Glomerular endothelial cell (primary cell): ENCODE measurements at places on chromosomes 16 and 17. TPM values are rescaled to one million over a fixed set of nuclear protein-coding genes. Genes with fewer than 3 reads are reported as not detected.
A peak's percentile ranks its signal among the peaks of the same experiment; 100 is the strongest.

DNA sequence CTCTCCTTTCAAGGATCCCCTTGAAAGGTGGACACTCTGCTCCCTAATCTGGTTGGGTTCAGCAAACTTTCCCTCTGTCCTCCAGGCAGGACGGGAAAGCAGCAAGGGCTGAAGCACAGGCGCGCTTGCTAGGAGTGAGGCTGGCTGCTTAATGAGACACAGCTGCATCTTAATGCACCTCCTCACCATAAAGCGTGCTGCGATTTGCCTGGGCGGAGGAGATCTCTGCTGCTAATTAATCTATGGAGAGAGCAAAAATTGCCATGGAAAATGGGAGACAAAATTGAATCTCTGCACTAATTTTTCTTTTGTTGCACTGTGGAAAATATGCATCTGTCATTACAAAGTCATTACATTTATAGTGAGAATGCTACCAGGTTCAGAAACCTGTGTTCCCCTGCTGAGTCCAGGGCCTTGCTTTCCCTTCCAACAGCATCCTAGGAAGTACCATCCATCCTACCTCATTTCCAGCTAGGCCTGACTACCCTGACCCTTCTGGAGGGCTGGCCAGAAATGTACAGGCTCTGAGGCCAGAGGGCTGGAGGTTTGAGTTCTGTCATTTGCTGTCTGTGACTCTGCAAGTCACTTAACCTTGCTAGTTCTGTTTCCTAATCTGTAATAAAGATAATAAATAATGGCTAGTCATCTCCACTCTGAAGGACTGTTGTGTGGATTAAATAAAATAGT is 43.5 kb upstream of the BCAR1 start:
- no peak for DNase-seq

DNA sequence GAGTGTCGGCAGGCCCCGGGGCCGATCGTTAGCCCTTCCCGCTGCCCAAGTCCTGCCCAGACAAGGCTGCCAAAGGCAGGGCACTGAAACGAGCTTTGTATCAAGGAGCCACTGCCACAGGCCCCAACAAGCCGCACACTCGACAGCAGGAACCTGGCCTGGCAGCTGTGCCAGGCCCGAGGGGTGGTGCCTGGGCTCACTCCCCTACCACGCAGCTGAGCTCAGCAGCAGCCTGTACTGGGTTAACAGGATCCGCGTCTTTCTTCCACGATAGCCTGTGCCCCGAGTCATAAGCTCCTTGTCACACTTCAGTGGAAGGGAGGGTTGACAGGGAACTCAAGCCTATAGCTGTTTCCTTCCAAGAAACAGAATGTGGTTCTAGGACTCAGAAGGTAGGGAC is 87.9 kb downstream of the ABR start:
- DNase-seq: no peak

- no peak for DNase-seq
Measured at GRCh38 chr16:86496929-86497461, 13.3 kb upstream of the FOXF1 start.

GRCh38 chr17:76497699-76497978 is 3.6 kb downstream of the RHBDF2 start:
- DNase-seq: no peak

- no peak for DNase-seq
Measured at GRCh38 chr17:67528751-67529436, 151.8 kb downstream of the PITPNC1 start.

DNA sequence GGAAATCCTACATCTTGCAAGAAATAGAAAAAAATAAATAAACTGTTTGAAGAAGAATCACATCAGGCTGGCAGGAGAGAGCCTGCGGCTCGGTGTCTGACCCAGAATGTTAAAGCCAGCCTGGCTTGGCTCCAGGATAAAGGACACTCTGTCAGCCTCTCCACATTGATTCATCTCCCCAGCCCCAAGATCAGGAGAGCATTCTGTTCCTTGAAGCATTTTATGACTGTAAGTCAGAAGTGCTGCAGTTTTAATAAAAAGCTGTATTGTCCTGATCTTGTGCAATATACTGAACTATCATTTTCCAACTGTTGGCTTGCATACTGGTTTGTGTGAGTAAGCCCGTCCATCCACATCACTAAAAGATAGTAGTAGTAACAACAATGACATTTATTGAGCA is 426.6 kb downstream of the HAPSTR1 start:
- no peak for DNase-seq

- no peak for DNase-seq
Measured at GRCh38 chr17:36193216-36193775, 3.3 kb downstream of the CCL3L1 start.

DNA sequence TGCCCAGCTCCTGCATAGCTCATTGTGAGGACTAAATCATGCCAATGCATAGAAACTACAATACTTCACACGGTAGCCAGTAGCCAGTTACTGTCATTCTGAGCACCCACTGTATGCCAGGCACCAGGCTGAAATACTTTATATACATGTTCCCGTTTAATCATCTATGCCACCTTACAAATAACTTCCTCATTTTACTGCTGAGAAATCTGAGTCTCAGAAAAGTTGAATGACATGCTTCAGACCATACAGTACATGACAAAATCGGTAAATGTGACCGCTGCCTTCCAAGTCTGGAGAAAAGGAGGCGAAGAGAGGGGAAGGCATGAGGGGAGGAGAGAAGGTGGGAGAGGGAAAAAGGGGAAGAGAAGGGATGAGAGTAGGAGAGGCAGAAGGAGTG is 9.2 kb upstream of the TLCD3B start:
- no peak for DNase-seq

GRCh38 chr17:36818134-36818825 is 119.0 kb upstream of the LHX1 start:
- DNase-seq: no peak

GRCh38 chr17:29640981-29641642 is 18.4 kb upstream of the CORO6 start:
- DNase-seq: peak; percentile 88

GRCh38 chr16:2969545-2970521 is 685 bp downstream of the PAQR4 start:
- DNase-seq: no peak

DNA sequence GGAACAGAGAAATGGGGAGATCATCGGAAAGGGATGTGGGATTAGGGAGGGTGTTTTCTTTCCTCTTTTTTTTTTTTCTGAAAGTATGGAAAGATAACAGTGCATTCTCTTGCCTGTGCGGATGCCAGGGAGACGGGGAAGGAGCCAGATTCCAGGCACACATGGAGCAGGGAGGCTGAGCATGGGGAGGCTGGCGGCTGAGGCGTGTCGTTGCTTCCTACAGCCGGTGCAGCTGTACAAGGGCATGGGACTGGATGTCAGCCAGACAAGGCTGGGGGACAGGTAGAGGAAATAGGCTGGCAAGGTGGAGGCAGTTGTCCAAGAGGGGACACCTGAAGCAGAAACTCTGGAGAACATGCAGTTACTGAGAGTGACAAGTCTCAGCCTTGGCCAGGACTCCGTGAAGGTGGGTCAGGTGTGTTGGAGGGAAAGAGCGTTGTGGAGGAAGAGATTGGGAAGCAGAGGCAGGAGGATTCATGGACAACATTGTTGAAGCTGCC is 16.6 kb upstream of the ADORA2B start:
- no peak for DNase-seq

DNA sequence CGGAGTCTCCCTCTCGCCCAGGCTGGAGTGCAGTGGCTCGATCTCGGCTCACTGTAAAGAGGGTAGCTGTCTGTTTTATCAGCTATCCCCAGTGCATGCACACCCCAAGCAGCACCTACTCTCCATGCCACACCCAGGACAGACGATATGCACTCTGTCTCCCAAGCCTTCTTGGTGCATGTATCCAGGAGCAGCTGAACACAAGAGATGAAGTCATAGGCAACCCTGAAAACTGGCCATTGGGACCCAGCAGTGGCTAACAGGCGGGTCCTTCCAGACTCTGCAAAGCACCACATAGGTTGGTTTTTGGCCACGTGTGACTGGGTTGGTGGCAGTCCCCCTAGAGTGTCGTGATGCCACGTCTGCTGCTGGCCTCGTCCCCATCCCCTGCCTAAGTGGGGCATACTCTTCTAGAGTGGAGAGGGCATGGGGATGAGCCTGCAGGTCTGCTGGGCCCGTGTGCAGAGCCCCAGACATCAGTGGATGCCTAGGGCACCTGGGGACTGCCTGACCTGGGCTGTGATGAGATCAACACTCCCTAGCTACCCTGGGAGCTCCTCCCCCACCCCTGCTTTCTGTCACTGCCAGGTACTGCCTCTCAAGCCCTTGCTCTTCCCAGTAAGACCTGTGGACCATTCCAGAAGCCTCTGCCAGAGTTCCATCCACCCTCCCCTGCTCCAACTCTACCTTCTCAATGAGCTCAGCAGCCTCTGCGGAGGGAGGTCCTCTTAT is 9.3 kb downstream of the PDE6G start:
- no peak for DNase-seq

DNA sequence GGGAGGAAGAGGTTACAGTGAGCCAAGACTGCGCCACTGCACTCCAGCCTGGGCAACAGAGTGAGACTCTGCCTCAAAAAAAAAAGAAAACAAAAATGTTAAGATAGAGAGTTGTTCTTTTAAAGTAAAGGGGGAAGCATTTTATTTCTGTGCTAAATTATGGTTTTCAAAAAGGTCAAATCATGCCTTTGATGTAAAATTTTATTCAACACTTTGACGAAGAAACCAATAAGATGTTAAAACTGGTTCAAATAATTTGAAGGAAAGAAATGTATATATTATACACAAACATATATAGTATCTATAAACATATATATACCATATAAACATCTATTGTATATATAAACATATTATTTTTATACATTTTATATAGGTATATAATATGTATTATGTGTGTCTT is 43.4 kb upstream of the RPH3AL start:
- DNase-seq: no peak

DNA sequence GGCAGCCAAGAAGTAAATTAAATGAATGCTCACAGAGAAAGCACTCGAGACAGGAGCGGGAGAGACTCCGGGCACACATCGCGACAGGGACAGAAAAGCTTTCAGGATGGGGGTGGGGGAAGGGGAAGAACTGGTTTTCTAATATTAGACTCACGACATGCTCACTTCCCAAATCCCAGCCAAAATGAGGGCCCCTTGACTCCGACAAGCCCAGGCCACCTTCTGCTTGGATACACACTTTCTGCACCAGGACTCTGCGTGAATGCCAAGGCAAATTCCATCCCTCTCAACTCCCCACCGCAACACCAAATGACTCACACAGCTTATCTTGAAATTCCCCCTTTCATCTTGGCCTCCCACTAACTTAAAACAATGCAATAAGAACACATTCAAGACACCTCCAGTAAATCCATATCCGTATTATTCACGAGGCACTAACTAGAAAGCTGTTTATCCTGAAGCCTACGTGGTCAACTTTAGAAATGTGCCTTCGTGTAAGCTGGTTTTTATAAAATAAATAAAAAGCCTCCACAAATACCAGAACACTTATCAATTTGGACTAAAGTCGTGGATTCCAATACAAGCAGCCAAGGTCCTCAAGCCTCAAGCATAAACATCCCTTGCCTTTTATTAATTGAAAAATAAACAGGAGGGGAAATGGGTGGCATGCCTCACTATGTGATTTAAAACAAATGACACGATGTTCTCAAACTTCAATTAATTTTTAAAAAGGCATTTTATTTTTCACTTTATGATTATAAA is 46.1 kb downstream of the NXN start:
- DNase-seq: peak; percentile 81

DNA sequence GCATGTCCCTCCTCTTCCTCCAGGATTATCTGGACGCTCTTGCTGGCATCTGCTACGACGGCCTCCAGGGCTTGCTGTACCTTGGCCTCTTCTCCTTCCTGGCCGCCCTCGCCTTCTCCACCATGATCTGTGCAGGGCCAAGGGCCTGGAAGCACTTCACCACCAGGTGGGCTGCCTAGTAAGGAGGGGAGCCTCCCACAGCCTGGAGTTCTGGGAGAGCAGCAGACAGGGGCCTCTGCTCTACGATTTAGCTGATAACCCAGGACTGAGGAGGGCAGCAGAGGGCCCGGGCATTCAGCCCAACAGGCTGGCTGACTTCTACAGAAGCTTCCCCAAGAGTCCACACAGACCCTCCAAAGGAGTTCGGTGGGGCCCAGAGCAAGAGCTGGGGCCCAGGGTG is 21.8 kb upstream of the DNAI2 start:
- DNase-seq: no peak

The SCARF1 gene
- 131 and 202 TPM in 2 replicates for total RNA-seq

The ESRP2 gene
- 0.29 and 2.9 TPM in 2 replicates for total RNA-seq

The SECTM1 gene
- 1.1 and 2.7 TPM in 2 replicates for total RNA-seq

The C17orf78 gene
- total RNA-seq: not detected in 2 replicates

The MMP2 gene
- 124 and 246 TPM in 2 replicates for total RNA-seq

The CCDC200 gene
- 1.5 TPM in 1 of 2 replicates, not detected in the other for total RNA-seq

The SHBG gene
- total RNA-seq: 0.58 TPM in 1 of 2 replicates, not detected in the other

The AP2B1 gene
- total RNA-seq: 168 and 203 TPM in 2 replicates

The CIITA gene
- 0.19 and 0.93 TPM in 2 replicates for total RNA-seq

The LITAF gene
- 4.7 and 6.9 TPM in 2 replicates for total RNA-seq

The HOXB7 gene
- total RNA-seq: 39.4 and 44.7 TPM in 2 replicates

The SDR42E2 gene
- total RNA-seq: not detected in 2 replicates
